Naive thymus-derived CD8-positive, alpha-beta T cell (primary cell): ENCODE measurements at places on chromosomes 2 and 18. TPM values are rescaled to one million over a fixed set of nuclear protein-coding genes. Genes with fewer than 3 reads are reported as not detected.
A peak's percentile ranks its signal among the peaks of the same experiment; 100 is the strongest.

GRCh38 chr2:159362816-159363251 is 76.3 kb upstream of the WDSUB1 start:
- DNase-seq, result no peak

DNA sequence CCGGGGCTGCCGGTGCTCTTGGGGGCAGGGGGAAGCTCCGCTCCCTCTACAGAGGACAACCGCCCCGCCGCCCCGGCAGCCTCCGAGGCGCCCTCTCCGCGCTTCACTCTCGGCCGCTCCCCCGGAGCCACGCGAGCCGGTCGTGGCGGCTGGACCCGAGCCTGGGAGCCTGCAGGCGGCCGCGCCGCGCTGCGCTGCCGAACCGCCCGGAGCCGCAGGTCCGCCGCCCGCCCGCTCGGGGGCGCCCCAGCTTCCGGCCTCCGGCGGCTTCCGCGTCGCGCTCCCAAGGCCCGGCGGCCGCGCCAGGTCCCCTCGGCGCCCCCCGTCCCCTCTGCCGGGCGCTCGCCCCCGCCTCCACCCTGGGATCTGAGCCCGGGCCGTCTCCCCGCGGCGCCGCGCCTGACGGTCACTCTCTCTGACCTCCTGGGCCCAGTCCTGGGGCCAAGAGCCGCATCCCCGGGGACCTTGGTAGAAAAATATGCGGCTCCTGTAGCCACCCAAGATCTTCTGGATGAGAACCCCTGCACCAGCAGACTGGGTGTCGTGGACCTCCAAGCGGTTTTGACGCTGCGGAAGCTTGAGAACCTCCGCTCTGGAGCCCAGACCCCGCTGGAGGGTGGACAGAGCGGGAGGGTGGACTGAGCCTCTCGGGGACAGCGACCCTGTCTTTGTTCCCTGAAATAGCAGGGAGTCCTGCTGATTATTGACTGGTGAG is 44.3 kb downstream of the SERTAD2 start:
- peak; percentile 79 for DNase-seq

GRCh38 chr2:33011373-33011772 is 64.6 kb downstream of the LTBP1 start:
- DNase-seq, result no peak

GRCh38 chr2:237701033-237701858 is 73.9 kb downstream of the LRRFIP1 start:
- DNase-seq, result peak; percentile 51

DNA sequence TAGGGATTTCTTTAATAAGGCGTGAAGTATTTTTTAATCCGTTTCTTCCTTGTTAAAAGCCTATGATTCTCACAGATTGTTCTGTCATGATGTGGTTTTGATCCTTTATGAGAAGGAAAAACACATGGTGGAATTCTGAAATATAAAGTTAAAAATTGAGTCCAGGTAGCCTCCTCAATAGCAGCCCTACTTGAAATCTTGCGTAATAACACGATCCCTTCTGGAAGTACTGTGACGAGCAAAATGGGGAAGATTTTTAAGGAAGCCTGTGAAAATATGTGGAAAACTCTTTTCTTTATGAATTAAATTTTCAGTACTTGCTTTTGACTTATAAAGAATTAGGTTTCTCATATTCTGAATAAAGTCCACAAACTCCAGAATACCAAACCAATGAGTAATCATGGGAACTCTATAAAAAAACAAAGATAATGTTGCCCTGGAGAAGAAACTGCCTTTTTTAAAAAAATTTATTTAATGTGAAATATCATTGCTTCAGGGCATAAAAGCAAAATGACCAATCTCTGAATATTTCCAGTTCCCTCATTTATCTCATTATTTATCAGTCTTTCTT is 476.4 kb upstream of the ZEB2 start:
- no peak for DNase-seq

- DNase-seq, result no peak
Measured at GRCh38 chr2:15313657-15314056, 247.5 kb downstream of the NBAS start.

DNA sequence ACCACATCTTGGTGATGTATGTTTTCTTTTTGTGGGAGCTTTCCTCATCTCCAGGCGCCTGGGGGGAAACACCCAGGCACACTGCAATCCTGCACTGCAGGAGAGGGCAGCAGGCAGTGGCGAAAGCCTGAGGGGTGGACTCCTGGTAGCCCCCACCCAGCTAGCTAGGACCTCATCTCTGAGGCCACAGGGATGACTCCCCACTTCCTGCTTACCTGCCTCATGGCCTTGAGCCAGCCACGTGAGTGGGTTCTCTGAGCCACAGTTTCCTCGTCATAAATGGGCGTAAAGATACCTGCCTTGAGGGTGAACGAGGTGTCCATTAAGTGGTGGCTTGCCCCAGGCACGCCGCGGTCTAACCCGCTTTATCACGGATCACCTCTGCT is 19.1 kb downstream of the TRAF3IP1 start:
- DNase-seq, result no peak

- peak; percentile 72 for DNase-seq
Measured at GRCh38 chr2:234288974-234289455, 207.9 kb downstream of the ARL4C start.

DNA sequence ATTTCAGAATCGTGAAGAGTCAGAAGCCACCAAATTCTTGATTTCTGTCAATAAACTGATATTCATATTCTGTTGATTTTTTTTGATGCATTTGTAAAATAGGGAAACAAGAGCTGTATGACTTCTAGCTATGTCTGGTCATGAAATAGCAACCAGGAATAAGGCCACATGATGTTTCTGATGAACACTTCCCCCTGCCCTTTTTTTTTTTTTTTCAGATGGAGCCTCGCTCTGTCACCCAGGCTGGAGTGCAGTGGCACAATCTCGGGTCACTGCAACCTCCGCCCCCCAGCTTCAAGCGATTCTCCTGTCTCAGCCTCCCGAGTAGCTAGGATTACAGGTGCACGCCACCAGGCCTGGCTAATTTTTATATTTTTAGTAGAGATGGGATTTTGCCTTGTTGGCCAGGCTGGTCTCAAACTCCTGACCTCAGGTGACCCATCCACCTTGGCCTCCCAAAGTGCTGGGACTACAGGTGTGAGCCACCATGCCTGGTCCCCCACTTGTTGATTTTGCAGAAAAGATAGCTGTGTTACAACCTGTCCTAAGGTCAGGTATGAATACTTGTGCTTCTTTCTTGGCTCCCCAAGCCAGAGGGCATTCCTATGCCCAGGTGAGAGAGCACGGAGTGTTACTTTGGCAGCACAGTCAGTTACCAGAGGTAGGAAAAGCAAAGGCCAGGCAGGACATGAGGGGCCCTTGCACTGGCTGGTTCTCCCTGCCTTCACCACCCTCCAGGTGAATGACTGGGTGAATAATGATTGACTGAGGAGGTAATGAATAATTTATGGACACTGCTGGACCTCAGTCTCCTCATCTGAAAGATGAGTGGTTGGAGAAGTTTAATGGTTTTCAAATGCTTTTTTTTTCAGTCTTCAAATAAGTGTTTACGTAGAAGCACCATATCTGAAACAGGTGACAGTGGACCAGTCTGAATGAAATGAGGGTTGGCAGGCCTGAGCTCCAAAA is 39.6 kb downstream of the PAX8 start:
- no peak for DNase-seq

The FAM161A gene
- 5.6 TPM for total RNA-seq

GRCh38 chr2:207812726-207813080 is 43.0 kb upstream of the FZD5 start:
- DNase-seq, result no peak

The CLEC4F gene
- total RNA-seq, result not detected

DNA sequence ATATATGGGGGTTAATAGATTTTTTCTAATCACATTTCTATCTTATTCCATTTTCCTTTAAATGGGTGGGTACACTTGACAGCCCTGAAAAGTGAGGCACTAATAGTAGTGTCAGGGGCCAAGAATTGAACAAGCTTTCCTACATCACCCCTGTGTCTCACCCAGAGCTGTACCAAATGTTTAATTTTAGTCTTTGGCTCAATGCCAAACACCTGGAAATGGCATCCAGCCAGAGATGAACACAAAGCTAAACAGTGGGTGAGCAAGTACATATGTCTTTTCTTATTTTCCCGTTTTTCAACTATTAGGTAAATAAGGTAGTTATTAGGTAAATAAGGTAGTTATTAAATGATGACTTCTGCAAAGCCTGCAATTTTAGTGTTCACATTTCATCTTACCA is 276.3 kb upstream of the ERBB4 start:
- DNase-seq, result no peak
